Fibroblast of the conjunctiva (primary cell): ENCODE measurements at places on chromosomes 1 and 21.

GRCh38 chr1:67534627-67535065 is 104.4 kb upstream of the SERBP1 start:
- no peak for DNase-seq

DNA sequence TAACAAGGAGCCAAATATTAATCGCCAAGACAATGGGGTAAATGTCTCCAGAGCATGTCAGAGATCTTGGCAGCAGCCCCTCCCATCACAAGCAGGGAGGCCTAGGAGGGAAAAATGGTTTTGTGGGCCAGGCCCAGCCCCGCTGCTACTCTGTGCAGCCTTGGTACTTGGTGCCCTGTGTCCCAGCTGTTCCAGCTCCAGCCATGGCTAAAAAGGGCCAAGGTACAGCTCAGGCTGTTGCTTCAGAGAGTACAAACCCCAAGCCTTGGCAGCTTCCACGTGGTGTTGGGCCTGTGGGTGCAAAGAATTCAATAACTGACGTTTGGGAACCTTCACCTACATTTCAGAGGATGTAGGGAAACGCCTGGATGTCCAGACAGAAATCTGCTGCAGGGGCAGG is 10.4 kb downstream of the UBE2G2 start:
- DNase-seq = no peak

GRCh38 chr1:182301467-182302198 is 90.0 kb downstream of the GLUL start:
- DNase-seq = peak; percentile 48

- no peak for DNase-seq
Observed at GRCh38 chr1:219126377-219126776, 47.3 kb upstream of the LYPLAL1 start.

DNA sequence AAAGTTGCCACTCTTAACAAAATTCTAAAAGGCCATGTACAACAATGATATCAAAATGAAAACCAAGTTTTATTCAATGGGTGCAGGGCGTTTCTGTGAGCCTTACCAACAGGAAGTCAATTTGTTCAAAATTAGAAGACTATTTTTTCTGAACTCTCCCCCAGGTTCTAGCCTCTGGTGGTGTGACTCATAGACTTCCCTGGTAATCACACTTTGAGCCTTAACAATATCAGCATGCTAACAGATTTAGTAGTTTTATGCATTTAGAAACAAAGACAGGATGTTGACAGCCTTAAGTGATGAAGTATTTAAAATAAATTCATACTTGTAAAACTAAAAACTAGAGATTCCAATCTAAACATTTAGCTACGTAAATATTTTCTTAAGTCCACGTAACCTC is 88.4 kb downstream of the LRRC8C start:
- DNase-seq = no peak

GRCh38 chr1:62746086-62746808 is 37.7 kb upstream of the ATG4C start:
- peak; percentile 42 for DNase-seq

DNA sequence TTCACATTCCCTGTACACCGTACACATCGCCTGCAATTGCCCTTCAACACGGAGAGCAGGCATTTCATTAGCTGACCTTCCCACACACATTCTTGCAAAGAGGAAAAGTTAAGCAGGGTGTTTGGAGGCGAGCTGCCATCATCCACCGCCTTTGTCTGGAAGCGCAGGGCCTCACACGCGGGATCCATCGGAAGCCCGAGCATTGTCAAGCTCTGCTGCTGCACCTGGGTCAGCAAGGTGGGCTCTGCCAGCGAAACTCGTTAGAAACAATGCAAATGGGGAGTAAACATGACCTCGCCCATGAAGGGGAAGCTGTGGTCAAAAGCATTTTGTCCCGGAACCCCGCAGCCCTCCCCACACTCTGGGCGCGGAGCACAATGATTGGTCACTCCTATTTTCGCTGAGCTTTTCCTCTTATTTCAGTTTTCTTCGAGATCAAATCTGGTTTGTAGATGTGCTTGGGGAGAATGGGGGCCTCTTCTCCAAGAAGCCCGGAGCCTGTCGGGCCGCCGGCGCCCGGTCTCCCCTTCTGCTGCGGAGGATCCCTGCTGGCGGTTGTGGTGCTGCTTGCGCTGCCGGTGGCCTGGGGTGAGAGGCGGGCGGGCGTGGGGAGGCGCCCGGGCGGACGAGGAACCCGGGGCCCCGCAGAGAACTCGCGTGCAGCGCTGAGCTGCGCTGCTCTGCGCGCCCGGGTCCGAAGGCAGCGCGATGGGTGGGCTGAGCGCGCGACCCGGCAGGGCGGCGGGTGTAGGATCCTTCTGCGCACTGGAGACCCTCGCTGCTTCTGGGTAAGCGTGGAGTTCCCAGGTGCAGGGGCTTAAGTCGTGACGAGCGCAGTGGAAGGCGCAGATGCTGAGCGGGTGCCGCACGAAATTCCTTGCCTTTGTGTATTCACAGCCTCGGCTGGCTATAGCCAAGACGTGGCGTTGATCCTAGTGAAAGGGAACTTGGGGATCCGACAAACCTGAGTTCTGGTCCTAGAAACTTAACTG is at the start of gene CR1:
Gene CR1 (plus strand): TSS at position 357 of the 992 bp plus-strand sequence. CDS start 111 bp downstream, at position 468.
- DNase-seq = no peak

GRCh38 chr1:154465621-154466195 is 36.3 kb upstream of the TDRD10 start:
- no peak for DNase-seq

GRCh38 chr1:191151321-191151807 is 673.7 kb upstream of the BRINP3 start:
- DNase-seq = no peak

DNA sequence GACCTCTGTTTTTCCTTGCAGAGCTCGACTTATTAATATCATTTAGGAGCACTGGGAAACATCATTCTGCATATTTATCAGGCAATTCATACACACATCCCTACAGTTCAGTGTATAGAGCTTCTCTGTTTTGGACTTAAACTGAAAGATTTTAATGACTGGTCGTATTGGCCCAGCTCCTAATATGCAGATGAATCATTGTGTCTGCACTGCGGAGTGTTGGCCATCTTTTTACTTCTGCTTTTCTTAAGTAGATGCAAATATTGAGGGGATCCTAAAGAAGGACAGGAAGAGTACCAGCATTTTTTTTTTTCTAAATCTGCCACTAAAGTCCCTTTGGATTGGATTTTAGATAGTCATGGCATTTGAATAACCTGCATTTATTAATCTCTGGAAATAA is 154.8 kb downstream of the BACH1 start:
- DNase-seq = no peak

GRCh38 chr1:227793079-227793947 is 22.2 kb upstream of the PRSS38 start:
- DNase-seq = no peak

GRCh38 chr1:214071469-214071868 is 83.7 kb downstream of the PROX1 start:
- no peak for DNase-seq

- no peak for DNase-seq
Observed at GRCh38 chr1:214422137-214422671, 129.2 kb downstream of the PTPN14 start.

DNA sequence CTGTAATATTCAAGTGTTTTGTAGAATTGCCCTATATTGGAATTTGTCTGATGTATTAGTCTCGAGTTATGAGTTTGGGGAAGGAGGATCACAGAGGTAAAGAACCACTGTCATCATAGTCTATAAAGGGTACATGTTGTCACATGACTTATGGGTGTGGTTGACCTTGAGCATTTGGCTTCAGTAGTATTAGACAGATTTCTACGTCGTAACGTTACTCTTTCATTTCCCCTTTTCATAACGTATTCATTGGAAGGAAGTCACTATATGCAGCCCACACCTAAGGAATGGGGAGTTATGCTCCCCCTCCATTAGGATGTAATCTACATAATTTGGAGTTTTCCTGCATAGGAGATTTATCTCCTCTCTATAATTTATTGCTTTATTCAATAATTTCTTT is 110.1 kb upstream of the VAV3 start:
- DNase-seq = no peak

DNA sequence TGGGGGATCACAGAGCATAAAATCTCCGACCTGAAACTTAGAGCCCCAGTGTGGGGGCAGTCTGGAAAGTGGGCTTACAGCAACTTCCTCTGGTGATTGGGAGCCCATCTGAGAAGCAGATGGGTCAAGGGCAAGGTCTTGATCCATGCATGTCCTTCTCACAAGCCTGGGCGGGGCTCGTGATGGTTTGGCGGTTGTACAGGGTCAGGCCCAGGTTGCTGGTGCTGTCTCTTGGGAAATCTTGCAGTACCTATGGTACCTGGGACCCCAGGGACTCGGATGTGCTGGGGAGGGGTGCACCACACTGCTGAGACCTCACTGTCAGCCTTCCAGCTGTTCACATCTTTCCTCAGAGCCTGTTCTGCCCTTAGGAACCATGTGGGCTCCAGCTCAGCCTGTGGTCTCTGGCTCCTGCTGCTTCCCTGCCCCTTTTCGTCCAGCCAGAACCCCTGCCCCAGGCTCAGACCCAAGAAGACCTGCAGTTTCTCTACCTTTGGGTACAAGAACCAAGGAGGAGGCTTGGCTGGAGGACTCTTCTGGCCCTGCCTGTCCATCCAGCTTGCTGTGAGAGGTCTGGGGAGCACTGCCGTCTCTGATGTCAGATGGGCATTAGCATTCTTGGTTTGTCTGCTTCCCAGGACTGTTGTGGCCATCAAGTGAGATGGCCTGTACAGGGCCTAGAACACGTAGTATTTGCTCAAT is 24.5 kb downstream of the WNT4 start:
- no peak for DNase-seq

- peak; percentile 36 for DNase-seq
Observed at GRCh38 chr1:165666152-165666825, 32.1 kb downstream of the ALDH9A1 start.

GRCh38 chr1:185896863-185897262 is 162.7 kb downstream of the HMCN1 start:
- DNase-seq = no peak

GRCh38 chr1:5901150-5901549 is 91.1 kb downstream of the NPHP4 start:
- no peak for DNase-seq

DNA sequence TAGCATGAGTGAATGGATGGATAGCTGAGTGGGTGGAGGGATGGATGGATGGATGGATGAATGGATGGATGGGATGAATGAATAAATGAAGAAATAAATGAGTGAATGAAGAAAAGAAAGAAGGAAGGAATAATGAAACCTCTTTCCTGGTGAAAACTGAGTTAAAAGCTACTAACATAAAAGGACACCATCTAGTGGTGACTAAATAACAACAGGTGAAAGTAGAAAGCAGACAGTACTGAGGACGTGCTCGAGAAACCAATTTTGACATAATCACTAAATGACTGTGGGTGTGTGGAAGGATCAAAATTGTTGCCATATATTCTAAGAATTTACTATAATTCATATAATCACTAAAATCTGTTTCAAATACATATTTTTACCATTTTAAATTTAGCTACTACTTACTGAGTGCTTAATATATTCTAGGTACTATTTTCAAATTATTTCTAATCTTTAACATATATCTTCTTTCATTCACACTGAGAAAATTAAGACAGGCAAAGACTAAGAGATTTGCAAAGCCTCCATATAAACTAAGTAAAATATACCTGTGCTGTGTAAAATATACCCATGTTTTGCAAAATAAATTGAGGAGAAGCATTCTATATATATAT is 522.9 kb downstream of the LRRIQ3 start:
- no peak for DNase-seq

DNA sequence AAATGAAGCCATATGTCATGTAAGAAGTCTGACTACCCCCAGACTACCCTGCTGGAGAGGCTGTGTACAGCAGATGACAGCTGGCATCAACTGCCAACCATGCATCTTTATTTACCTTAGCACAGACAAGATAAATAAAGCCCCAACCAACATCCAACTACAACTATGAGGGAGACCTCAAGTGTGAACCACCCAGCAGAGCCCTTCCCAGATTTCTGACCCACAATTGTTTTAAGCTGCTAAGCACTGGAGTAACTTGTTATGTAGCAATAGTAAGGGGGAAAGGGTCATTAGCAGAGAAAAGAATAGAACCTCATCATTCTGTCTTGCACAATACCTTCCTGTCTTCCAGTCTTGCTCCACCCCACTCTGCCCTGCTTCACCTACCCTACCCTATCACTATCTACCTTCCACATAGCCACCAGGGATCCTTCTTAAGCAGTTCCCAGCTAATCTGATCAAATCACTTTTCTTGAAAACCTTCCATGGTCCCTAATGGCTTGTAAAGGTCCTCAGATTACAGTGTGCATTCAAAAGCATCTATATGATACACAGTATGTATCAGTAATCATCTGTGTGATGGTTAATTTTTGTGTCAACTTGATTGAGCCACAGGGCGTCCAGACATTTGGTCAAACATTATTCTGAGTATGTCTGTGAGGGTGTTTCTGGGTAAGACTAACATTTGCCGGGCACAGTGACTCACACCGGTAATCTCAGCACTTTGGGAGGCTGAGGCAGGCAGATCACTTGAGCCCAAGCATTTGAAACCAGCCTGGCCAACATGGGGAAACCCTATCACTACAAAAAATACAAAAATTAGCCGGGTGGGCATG is 19.6 kb upstream of the RBM15 start:
- DNase-seq = no peak

- no peak for DNase-seq
Observed at GRCh38 chr1:244779410-244779809, 56.0 kb upstream of the COX20 start.

DNA sequence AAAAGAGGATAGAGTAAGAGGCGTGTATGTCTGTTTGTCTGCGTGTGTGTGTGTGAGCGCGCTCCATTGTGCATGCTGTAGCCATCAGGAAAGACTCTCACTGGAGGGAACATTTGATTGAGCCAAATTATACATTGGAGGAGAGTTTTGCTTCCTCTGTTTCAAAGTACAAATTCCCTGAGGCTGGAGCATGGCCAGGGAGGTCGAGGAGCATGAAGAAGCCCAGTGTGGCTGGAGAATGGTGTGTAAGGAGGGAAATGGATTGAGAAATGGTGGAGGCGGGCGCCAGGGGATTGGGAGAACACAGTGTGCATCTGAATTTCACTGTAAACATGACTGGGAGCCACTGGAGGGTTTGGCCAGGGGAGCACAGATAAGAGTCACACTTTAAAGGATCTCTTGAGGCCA is 22.1 kb upstream of the EFNA1 start:
- DNase-seq = no peak

DNA sequence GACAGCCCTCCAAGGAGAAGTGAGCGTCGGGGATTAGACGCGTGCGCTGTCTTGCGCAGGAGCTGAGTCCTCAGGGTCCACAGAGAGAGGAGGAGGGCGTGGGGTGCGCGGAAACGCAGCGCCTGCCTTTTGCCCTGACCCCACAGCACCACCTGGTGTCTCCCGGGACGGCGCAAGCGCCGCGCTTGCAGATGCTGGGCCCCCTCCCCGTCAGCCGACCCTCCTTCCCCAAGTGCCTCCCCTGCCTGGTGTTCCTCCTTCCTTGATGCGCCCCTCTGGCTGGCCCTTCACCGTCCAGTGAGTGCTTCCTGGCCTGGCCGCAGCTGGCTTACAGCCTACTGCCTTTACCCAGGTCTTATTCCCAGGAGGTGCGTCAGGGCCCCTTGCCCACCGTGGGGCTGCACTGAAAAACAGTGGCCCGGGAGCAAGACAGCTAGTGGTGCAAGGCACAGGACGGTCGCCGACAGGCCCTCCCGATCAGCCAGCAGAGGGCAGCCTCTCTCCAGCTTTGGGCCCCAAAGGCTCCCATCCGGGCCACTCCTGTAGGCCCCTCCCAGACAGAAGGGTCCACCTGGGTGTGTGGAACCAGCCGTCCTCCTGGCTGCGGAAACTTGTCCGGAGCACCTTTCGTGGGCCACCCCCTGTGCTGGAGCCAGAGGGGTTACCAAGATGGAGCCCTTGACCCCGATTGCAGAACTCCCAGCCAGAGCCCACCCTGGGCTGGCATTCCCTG is 12.9 kb upstream of the PHLDA3 start:
- no peak for DNase-seq

- peak; percentile 4 for DNase-seq
Observed at GRCh38 chr1:61397935-61398334, 315.6 kb downstream of the NFIA start.
